ENCODE measurements at places on chromosomes 12 and 14.
A peak's percentile ranks its signal among the peaks of the same experiment; 100 is the strongest.

GRCh38 chr12:116920939-116921338 lies 10.2 kb downstream of the FBXW8 start:
- DNase-seq = no peak

- DNase-seq = peak; percentile 70
Measured at GRCh38 chr14:91830777-91831176, 36.6 kb downstream of the TC2N start.

DNA sequence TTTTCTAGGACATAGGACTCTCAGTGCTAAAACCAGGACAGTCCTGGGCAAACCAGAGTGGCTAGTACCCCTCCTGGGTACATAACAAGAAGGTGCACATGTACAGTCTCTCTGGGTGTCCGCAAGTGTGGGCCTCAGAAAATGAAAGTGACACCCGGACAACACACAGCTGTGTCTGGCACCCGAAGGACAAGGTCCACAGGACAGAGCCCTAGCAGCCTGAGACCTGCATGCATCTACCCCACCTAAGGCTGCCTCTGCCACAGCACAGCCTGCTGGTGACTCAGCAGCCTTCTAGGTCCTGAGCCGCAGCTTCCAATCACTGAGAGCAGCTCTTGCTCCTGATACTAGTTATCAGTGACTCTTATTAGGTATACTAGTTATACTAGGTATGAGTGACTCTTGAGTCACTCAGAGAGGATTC lies 784.1 kb upstream of the TBX3 start:
- no peak for DNase-seq

DNA sequence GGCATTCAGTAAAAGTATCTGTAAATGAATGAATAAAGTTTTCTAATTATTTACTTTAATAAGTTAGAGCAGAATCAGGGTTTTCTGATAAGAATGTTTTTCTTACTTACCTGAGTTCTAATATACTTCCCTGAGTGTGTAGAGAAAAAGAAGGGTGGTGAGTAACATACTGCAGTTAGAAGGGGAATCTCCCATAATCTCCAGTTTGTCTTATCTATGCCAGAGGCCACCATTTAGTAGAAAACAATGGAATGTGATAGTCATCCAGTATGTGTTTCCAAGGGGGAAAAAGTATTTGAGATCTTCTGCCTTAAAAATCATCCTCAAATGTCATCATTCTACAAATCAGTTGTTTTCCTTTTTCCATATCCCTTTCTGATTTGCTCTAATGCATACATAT lies 56.5 kb upstream of the PAWR start:
- no peak for DNase-seq

- DNase-seq = no peak
Measured at GRCh38 chr12:67712011-67712410, 63.5 kb downstream of the DYRK2 start.

- no peak for DNase-seq
Measured at GRCh38 chr14:23577710-23578392, 739 bp downstream of the JPH4 start.

DNA sequence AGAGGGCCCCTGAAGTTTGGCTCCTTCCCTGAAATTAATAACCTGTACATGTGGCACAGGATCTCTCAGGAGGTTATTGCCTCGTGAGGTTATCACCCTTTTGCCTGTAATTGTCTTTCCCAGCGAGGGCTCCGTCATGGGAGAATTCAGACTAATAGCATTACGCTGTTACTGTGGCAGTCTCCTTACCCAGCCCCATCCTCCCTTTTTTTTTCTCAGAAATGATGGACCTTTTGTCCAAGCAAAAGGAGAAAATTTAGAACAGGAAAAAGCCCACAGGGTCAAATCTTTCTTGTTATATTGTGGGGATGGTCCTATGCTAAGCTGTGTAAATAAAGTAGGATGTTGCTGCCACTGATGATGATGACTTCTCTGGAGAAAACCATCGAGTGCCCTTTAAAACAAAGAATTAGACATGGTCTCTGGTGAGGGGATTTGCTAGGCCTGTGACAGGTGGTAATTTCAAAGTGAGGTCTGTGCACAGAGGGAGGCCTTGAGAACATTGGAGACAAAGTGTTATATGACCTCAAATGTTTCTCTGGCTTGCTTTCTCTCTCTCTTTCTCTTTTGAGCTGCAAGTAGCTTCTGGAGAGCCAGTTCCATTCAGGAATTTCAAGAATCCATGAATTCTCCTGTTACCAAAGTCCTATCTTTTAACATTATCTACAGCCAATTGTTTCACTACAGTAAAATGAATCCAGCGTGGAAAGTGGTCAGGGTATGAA lies 357.2 kb downstream of the BMP4 start:
- DNase-seq = no peak

GRCh38 chr14:73344319-73344718 lies 107.0 kb downstream of the PAPLN start:
- DNase-seq = no peak

- DNase-seq = no peak
Measured at GRCh38 chr12:75623631-75624154, 112.3 kb upstream of the KRR1 start.

All from NCI-H2029 treated with DMSO at 0.1 percent for 48 hours (cell line).